ENCODE measurements at places on chromosomes 7 and 10. TPM values are rescaled to one million over a fixed set of nuclear protein-coding genes. Genes with fewer than 3 reads are reported as not detected.

GRCh38 chr10:69988094-69988493 is 64.6 kb upstream of the MACROH2A2 start:
- no peak for DNase-seq
- no peaks in the 10 kb centered on the region for H3K4me1 ChIP-seq

The IFIT5 gene
- 25.3 TPM for total RNA-seq

- H3K4me1 ChIP-seq, result peaks cover 3% of the 10 kb centered on the region
- H3K36me3 ChIP-seq, result no peaks in the 10 kb centered on the region
- no peaks in the 10 kb centered on the region for H3K27me3 ChIP-seq
These were observed 65.9 kb upstream of the CC2D2B start for GRCh38 chr10:95841661-95842498.

DNA sequence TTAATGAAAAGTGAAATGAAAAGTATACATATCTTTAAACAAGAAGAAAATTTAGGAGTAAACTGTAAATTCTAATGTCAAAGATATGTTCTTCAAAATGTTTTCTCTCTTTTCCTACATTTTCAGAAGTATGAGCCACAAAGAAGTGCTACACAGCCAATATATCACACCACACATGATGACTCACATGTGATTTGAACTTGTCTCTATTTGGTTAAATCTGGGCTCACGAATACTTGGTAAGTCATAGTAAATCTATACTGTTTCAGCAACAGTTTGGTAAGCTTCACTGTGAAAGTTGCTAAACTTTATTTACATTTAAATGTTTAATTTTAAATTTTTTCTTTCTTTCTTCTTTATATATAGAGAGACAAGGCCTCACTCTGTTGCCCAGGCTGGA is 380.6 kb upstream of the IGFBP3 start:
- H3K4me1 ChIP-seq, result no peaks in the 10 kb centered on the region
- H3K36me3 ChIP-seq, result no peaks in the 10 kb centered on the region
- DNase-seq, result no peak

GRCh38 chr10:57905010-57905409 is 362.7 kb downstream of the IPMK start:
- no peaks in the 10 kb centered on the region for H3K27me3 ChIP-seq
- H3K4me3 ChIP-seq, result no peak overlapping the region
- no peaks in the 10 kb centered on the region for H3K4me1 ChIP-seq
- no peak for DNase-seq

The OR2A7 gene
- total RNA-seq, result 3.1 TPM

The ANKRD61 gene
- not detected for total RNA-seq

All from tibial nerve (tissue), 4 donors.